ENCODE measurements at places on chromosomes 2 and 18.
A peak's percentile ranks its signal among the peaks of the same experiment; 100 is the strongest.

DNA sequence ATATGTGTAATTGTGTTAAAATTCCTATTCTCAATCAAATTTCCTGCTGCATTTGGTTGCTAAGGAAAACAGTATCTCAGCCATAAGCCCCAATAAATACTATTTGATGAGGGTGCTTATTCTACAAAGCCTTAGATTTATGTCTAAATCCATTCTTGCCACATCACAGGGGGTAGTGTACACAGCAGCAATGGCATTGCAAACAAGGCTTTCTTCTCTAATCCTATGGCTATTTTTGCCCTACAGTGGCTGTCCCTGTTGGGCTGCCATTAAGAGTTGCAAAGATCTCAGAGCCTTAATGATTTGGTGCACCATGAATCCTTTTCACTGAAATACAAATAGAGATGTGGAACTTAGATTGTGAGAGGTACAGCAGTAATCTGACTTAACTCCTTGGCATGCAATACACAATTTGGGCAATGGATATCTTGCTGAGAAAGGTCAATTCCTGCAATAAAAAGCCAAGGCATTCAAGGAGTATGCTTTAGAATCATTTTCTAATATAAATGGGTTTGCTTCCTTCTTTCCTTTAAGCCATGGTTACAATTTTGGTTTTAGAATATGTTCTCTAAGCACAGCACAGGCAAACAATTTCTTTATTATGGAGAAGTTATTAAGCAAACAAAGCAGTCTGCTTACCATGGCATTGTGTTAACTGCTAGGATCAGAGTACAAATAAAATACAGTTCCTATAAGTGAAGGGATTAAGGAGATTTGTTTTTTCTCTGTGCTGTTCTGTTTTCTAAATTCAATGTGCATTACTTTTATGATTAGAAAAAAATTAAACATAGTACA lies 69.8 kb upstream of the CD302 start:
- no peak for DNase-seq

GRCh38 chr18:68588169-68588568 lies 126.7 kb downstream of the TMX3 start:
- DNase-seq = no peak

DNA sequence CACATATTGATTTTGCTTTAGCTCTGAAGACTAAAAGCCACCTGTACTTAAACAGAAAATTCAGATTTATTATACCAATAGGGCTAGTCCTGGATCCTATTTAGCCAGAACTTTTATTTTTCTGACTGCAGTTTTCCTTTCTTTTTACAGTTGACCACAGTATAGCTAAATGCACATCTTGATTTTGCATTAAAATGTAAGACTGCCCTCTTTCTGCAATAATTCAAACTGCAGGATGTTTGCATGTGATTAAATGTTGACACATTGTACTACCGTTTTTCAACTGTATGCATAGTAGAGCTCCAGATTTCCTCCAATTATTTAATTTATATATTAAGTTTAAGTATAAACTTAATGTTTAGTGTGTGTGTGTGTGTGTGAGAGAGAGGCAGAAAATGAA lies 1262.9 kb downstream of the SUCLG1 start:
- peak; percentile 4 for DNase-seq

- no peak for DNase-seq
These were observed 17.1 kb upstream of the FABP1 start for GRCh38 chr2:88144914-88145497.

- DNase-seq = no peak
These were observed 495.2 kb upstream of the MEIS1 start for GRCh38 chr2:65939687-65940086.

DNA sequence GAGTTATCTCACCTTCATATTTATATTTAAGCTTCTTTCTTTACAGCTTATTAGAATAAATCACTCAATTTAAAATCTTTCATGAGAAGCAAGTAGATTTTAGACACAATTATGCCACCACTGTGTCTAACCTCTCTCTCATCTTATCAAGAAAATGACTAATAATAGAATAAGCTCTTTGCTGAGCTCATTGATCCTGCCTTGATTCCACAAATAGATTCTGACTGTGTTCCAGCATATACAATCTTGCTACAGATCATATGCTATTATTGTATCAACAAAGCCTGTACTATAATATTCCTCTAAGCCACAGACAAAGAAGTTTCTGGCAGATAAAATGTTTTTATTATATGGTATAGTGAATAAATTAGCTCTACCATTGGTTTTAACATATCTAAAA lies 168.7 kb upstream of the GULP1 start:
- DNase-seq = no peak

- peak; percentile 28 for DNase-seq
These were observed 185.7 kb downstream of the MTCL1 start for GRCh38 chr18:8890957-8891464.

DNA sequence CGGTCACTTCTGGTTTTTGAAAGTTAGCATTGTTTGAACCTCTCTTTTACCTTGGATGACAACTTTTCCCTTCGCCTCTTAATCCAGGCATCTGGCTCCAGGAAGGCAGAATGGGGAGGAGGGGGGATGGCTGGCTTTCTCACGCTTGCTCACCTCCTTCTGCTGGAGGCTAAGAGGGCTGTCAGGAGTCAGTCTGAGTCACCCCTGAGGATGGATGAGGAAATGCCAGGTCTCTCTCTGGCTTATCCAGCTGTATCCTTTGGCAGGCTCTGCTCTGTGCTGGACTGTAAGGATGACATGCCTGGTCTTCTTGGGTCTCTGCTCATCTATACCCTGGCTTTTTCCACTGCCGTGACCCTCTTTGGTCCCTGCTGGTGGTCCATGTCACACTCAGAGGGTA lies 142.9 kb upstream of the GYPC start:
- DNase-seq = no peak

GRCh38 chr2:11683476-11683875 lies 13.5 kb upstream of the NTSR2 start:
- DNase-seq = no peak

- DNase-seq = peak; percentile 36
These were observed 13.3 kb downstream of the MRPL44 start for GRCh38 chr2:223970343-223971128.

GRCh38 chr2:64923385-64923710 lies 65.9 kb upstream of the SLC1A4 start:
- DNase-seq = no peak

DNA sequence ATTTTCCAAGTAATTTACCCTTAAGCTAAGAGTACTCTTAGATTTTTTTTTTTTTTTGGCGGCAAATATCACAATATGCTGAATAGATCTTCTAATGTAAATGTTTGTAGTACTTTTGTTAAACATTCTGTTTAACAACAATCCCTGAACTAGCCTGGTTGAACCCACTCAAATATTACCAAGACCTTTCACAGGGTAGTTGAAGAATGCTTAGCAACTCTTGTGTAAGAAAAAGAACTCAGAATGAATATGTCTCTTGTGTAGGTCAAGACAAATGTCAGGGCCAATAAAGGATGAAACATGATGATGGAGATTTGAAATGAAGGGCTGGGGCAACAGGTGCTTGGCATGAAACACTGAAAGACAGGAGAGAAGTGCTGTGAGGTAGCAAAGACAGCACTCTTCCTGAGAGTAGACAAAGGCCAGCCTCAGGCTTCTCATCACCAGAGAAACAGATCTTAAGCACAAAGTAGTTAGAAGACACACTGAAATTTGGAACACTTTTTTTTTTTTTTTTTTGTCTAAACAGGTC lies 597.3 kb downstream of the ERBB4 start:
- no peak for DNase-seq

GRCh38 chr2:102850888-102851287 lies 89.1 kb downstream of the TMEM182 start:
- no peak for DNase-seq

- DNase-seq = no peak
These were observed 97.6 kb downstream of the CTIF start for GRCh38 chr18:48636436-48636835.

DNA sequence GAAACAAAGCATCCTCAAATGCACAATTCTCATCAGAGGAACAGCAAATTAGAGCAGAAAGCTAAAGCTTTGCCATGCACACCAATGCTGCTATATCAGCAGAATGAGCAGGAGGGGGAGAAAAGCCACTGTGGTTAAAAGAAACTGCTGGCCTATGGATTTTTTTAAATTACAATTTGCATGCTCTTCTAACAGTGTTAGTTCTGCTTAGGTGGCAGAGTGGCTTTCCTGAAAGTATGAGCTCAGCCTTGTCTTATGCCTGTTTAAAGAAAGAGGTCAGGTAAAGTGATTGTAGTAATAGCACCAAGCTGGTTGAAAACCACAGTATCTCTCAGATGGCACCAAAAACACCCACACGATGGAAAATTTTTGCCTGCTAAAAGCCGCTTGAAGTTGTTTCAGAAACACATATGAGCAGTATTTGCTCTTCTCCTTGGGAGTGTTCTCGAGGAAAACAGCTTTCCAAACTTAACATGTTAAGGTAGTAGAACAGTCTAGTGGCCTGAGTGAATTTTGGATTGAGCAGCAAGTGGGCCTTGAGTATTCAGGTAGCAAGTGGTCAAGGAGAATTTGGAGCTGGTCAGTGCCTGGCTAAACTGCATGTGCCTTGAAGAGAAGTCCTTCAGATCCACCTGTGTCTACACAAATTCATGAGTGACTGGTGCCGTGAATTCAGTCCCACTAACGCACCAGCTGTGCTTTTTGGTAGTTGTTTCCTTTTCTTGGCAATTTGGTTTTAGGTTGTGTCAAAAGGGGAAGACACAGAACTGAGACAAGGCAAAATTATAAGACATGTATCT lies 19.6 kb upstream of the NDUFV2 start:
- no peak for DNase-seq

DNA sequence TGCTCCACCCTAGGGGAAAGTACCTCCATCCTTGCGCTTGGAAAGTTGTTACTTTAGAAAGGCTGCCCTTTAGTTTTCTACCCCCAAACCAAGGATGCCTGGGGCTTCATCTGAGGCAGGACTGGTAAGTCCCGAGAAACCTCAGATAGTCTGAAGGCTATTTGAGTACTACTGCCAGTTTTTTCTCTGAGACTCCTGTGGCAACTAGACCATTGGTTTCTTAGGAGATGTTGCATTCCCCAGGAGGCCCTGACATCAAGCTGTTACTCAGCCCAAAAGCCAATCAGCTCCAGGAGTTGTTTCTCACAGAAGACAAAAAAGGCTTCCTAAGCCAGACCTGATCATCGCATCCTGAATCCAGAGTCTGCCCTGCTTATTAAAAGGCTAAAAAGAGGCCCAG lies 67.2 kb downstream of the COLEC12 start:
- no peak for DNase-seq

DNA sequence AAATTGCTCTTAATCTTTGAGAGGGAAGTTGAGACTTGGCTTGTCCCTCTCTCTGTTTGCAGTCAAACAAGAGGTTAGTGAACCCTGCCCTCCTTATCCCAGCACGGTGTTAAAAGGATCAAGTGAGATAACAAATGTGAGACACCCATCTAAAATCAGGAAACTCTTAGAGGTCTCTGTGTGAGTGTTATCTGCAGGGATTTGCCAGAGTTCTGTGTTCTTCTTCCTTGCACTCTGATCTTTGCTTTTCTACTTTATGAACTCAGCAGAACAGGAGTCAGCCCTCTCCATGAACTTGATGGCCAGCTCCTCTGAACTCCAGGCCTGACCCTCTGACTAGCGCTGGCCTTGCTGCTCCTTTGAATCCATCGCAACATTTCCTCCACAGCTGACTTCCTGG lies 123.8 kb downstream of the NCKAP5 start:
- DNase-seq = no peak

- no peak for DNase-seq
These were observed 5.7 kb downstream of the GPATCH11 start for GRCh38 chr2:37090019-37090477.

- DNase-seq = no peak
These were observed 62.0 kb upstream of the LGALSL start for GRCh38 chr2:64391940-64392339.

DNA sequence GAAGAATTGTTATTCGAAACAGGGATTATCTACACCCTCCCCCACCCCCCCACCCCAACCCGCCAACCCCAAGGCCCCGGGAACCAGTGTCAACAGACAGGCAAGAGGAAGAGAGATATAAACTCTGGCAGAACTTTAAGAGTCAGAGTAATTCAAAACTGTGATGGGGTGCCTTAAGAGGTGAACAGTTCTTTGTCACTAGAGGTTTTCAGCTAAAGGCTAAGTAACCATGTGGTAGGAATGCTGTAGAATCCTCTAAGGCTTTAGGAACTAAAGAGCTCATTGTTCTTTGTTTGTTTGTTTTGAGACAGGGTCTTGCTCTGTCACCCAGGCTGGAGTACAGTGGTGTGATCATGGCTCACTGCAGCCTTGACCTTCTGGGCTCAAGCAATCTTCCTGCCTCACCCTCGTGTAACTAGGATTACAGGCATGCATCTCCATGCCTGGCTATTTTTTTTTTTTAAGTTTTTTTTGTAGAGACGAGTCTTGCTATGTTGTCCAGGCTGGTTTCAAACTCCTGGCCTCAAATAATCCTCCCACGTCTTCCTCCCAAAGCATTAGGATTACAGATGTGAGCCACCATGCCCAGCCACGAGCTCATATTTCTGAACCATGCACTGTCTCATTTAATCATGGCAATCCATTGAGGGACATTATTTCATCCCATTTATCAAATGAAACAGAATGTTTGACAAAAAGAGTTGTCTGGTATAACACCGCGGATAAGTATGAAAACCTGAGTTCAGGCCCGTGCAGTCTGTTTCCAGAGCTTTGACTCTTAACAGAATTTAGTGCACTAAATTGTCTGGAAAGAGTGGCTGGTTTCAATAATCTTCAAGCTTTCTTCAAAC lies 20.8 kb upstream of the TMEM17 start:
- no peak for DNase-seq

GRCh38 chr2:197596766-197597165 lies 78.6 kb downstream of the RFTN2 start:
- no peak for DNase-seq

- no peak for DNase-seq
These were observed 287.3 kb downstream of the TNS1 start for GRCh38 chr2:217715484-217715883.

DNA sequence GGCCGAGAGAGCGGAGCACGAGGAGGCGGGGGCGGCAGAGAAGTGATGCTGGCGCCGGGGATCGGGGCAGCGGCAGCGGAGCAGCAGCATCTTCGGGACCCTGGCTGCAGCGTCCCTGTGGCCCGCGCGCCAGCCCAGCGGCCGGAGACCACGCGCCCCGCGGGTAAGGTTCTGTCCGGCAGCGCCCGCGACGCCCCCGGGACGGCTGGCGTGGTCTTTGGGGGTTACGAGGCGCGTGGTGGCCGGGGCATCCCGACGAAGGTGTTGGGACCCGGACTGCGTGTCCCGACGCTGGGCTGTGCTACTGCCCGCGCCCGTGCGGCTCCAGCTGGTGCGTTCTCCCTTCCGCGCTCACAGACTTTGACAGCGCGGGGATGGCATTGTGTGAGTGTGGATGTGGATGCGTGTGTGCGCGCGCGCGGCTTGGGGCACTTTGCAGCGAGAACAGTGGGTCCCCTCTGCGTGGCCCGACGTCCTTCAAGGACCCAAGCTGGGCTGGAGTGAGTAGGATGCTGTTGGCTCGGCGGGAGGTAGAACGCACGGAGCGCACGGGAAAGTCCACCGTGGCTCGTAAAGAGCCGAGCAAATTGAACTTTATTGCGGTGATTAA lies 405.0 kb downstream of the XIRP2 start:
- DNase-seq = no peak

All from right kidney (tissue), 9 donors.